Common myeloid progenitor, CD34-positive (primary cell): ENCODE measurements at places on chromosomes 11 and 22.

GRCh38 chr11:32752001-32752400, 42.5 kb downstream of the CCDC73 start:
- no peak for DNase-seq

GRCh38 chr11:68503251-68503687, 42.7 kb downstream of the PPP6R3 start:
- peak; percentile 95 for DNase-seq

GRCh38 chr22:29307596-29308147, 1.2 kb downstream of the GAS2L1 start:
- DNase-seq, result no peak

DNA sequence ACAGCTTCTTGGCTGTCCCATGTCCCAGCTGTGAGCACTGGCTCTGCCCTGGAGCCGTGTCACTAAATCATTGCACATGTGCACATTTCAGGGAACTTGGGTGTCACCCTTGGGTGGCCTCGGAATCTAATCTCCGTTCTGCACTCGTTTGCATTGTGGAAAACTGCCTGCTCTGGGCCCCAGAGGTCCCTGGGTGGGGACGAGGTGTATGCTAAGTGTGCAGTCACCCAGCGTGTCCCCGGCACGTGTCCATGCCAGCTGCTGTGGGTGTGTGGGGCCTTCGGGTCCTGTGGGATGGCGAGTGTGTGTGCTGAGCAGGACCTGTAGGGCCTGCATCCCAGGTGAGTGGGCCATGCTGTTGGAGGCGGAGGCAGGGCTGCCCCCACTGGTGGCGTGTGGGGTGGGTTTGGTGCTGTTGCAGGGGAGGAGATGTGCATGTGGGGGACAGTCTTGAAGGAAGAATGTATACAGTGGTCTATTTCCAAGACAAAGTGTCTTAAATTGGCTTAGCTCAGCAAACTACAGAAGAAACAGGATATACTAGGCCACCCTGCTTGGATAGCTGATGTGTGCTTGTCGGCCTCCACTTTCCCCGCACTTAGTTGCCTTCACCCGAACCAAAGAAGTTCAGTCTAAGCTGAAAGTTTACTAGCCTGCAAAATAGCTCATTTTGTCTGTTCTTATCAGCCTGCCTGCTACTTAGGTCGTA, 14.6 kb downstream of the TANGO2 start:
- DNase-seq, result no peak

- no peak for DNase-seq
Observed at GRCh38 chr11:38256436-38256835, 1658.4 kb upstream of the RAG2 start.

DNA sequence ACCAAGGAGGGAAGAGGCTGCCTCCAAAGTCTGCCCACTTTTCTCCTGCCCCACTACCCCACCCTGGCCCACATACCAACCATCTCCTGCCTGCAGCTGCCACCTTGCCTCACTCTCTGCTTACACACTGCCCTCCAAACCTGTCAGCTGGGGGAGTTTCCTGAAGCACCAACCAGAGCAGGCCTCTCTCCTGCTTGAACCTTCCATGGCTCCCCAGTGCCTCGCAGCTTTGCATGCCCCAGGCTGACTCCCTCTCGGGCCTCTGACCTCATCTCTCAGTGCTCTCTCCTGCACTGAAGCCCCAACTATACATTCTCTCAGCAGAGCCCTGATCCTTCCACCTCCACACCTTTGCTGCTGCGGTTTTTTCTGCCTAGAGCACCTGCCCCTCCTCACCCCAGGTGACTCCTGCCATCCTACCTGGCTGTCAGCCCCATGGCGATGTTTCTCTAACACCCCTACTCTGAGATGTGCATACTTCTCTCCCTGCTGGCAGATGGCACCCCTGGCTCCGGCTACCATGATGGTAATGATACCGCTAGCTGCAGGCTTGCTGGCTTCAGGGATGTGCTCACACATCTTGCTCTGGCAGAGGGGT, 43.5 kb downstream of the MN1 start:
- no peak for DNase-seq

- peak; percentile 48 for DNase-seq
Observed at GRCh38 chr22:43094085-43094484, 4.9 kb upstream of the TTLL1 start.

DNA sequence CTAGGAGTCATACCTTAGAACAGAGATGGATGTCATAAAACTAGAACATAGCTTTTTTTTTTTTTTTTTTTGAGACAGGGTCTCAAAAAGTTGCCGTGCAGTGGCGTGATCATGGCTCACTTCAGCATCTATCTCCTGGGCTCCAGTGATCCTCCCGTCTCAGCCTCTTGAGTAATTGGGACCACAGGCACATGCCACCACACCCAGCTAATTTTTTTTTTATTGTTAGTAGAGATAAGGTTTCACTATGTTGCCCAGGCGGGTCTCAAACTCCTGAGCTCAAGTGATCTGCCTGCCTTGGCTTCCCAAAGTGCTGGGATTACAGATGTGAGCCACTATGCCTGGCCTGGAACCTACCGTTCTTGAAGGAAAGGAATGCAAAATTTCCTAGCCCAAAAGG, 8.8 kb upstream of the CEP295 start:
- DNase-seq, result no peak

GRCh38 chr22:35337932-35338331, 38.2 kb downstream of the TOM1 start:
- DNase-seq, result peak; percentile 40

DNA sequence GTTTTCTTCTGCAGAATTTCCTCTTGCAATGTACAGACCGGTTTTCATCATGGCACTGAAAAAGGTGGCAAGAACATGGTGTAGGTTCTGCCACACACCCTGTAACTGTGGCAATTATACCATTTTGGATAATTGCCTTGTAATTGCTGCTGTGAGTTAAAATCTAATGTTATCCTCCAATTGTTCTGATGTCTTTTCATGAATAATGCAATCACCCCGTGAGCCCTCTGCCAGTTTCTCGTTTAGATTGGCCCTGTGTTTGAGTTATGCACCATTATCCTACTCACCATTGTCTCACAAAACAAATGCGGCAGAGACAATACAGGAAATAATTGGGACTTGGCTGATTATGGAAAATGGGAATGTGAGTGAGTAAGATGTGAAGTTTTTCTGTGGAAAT, 61.8 kb upstream of the MTNR1B start:
- DNase-seq, result no peak

DNA sequence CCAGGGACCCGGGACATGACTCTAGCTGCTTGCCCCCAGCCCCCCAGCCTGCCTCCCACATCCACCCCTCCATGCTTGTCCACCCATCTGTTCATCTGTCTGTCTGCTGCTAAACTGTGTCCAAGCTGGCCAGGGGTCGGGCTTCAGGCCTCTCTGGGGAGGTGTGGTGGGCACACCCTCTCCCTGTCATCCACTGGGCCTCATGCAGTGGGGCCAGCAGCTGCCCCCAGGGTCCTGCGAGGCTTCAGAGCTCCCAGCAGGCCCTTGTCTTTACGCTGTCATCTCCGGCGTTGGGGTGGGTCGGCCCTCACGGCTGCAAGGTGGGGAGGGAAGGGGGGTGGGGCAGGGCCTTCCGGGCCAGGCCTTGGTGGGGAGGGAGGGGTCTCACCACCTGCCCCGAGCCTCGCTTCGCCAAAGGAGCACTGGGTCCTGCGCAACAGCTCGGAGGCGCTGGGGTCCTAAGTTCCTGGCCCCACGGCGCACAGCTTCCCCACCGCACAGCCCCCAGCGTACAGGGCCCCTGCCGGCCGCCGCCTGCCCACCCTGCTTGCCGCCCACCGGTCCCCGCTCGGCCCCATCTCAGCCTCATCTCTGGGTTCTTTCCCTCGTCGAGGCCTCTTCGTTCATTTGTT, 26.7 kb downstream of the MOB2 start:
- no peak for DNase-seq

- peak; percentile 35 for DNase-seq
Observed at GRCh38 chr11:65501472-65502273, 2.8 kb downstream of the MALAT1 start.

DNA sequence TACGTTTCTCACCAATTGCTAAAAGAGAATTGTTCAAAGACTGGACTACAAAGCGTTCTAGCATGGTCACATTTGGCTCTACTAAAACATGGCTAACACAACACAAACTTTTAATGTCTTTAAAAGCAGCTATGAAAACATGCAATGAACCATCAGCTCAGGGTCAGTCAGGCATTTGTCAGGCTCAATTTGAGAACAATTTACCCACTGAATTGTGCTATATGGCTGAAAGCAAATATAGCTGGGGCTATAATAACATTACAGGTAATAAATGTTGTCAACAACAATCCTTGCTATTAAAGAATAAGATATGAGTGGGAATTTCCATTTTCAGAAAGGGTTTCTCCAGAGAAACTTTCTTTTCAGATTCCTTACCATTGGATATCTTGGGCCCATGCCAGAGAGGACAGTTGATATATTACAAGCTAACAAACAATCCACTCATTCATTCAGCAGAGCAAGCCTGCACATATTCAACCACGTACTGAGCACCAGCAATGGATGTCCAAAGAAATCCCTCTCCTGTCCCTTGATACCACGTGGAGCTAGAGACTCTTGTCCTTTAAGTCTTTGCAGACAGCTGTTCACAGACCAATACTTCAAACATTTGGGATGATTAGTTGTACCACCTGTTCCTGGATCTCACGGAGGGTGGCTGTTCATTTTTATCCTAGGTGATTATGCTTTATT, 82.5 kb upstream of the DDI1 start:
- DNase-seq, result no peak

DNA sequence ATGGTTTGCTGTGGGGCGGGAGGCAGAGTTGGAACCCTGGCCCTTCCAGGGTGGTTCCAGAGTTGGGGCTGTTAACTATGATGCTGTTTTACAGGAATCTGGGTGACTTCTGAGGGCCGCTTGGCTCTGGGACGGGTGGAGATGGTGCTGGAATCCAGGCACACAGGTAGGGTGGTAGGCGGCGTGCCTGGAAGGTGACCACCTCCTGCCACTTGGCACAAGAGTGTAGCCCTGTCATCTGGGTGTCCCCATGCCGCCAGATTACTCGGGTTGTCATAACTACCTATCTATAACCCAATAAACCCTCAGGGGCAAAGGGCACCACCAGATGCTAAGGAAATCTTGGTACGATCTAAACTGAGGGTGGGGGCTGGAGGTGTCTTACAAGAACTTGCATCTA, 1.3 kb downstream of the CARS1 start:
- DNase-seq, result no peak

GRCh38 chr22:46734830-46735453, 3.1 kb downstream of the CERK start:
- peak; percentile 51 for DNase-seq

DNA sequence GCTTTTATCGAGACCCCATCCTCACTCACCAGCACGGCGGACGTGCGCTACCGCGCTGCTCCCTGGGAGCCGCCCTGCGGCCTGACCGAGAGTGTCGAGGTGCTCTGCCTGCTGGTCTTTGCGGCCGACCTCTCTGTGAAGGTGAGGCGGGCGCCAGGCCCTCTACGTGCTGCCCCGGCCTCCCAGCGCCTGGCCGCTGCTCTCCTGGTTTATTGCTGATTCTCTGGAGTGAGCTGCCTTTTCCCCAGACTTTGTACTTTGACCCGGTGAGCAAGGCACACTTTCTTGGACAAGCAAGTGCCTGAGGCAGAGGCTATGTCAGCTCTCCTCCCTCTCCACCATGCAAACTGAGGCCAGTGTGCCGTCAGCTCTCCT, 6.5 kb downstream of the TPCN2 start:
- DNase-seq, result no peak

- peak; percentile 53 for DNase-seq
Observed at GRCh38 chr11:14908214-14908880, 16.3 kb upstream of the CYP2R1 start.

GRCh38 chr22:19571207-19571795, 47.1 kb upstream of the CLDN5 start:
- no peak for DNase-seq

DNA sequence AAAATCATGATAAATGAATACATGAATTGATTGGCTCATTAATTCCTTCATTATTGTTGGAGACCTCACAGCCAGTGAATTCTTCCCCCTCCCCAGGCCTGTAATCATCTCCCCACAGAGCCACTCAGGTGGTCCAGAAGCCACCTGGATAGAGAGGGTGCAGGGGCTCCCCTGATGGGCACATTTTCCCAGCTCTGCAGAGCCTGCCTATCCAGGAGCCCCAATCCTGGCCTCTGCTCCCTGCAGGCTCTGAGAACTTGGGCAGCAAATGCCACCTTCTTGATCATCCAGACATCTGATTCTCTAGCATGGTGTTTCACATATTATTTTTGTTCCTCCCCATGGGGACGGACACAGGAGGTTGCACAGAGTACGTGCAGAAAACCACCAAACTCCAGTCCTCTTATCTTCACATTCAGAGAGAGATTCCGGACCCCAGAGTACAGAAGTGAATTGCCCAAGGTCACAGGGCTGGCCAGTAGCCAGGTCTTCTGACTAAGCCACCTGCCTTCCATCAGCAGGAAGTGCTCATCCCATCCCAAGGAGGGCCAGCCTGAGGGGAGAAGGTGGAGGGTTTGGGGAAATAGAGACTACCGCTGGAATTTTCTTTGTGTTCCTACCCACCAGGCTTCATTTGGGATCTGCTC, 348.0 kb downstream of the BUD13 start:
- DNase-seq, result no peak

GRCh38 chr11:13140873-13141655, 131.9 kb downstream of the RASSF10 start:
- no peak for DNase-seq

DNA sequence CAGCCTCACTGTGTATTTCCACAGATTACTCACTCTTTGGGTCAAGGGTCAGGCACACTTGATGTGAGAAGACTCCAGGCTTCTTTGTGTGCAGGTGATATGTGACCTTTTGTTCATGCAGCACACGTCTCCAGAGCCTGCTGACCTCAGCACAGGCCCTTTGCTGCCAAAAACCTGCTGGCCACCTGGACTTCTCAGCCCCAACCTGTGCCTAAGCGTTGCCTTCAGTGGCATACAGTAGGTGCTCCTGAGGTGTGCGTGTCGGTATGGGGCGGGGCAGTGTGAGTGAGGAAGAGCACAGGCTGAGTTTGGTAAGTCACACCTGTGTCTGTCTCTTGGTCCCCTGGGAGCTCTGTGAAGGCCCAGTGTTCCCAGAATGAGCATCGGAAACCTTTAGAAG, 58.1 kb downstream of the WNT11 start:
- DNase-seq, result no peak

DNA sequence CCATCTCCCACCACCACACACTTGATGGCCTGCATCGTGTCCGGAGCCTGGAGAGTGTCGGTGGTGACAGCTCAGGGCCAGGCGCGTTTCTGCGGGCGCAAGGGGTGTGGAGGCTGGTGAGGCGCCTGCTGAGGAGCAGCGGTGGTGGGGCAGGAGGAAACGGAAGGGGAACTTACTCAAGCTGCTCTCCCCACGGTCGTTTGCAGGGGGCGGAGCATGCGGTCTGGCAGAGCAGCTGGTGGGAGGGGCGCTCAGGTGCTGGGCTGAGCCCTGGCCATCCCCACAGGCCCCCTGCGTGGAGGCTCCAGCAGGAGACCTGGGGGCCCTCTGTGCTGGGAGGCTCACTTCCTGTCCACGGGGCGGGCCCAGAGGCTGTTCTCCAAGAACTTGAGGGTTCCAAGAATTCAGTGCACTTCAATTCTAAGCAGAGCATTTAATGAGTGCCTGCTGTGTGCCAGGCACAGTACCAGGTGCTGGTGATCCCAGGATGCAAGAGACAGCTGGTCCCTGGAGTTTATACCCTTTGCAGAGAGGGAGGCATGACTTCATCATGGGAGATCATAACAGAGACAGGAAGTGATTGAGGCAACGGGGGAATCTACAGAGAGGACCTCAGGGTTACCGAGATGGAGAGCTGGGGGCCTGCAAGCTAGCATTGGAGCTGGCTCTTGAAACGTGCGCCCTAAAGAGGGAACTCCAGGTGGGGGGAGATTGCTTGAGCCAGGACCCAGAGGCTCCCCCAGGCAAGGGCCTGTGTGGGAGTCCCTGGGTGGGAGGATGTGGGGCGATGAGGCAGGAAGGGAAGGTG, at the start of gene RAC2:
Gene RAC2, minus strand, starts transcription at position 156 of the 808 bp plus-strand sequence. Its CDS starts 121 bp downstream, at position 35.
- peak; percentile 99 for DNase-seq

GRCh38 chr11:123304828-123305466, 109.9 kb upstream of the CLMP start:
- peak; percentile 33 for DNase-seq
